NCI-H1436 (cell line): ENCODE measurements at places on chromosomes 7 and 10.

- no peak for DNase-seq
Measured at GRCh38 chr10:15320522-15321203, 50.4 kb downstream of the FAM171A1 start.

- DNase-seq = no peak
Measured at GRCh38 chr10:122463466-122464249, 2.3 kb downstream of the HTRA1 start.

DNA sequence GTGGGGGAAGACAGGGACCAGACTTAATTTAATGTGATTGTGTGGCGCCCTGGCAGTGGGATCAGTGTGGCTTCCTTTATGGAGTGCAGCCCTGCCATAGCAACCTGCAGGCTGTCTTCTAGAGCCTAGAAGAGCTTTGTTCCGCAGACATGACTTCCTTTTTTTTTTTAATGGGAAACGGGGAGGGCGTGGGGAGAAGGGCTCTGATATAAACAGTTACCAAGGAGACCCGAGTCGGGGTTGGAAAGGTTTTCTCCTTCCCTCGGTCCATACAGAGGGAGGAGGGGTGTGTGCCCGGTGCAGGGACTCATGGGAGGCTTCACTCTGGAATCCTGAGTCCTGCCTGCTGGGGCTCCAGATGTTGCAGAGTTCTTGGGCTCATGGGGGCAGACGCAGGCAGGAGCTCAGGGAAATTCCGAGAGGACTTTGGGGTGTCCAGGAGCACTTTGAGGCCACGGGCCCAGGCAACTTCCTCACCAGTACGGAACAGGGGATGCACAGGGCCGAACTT is 26.9 kb downstream of the TMEM120A start:
- no peak for DNase-seq

- no peak for DNase-seq
Measured at GRCh38 chr10:114367351-114368056, 36.8 kb downstream of the AFAP1L2 start.

DNA sequence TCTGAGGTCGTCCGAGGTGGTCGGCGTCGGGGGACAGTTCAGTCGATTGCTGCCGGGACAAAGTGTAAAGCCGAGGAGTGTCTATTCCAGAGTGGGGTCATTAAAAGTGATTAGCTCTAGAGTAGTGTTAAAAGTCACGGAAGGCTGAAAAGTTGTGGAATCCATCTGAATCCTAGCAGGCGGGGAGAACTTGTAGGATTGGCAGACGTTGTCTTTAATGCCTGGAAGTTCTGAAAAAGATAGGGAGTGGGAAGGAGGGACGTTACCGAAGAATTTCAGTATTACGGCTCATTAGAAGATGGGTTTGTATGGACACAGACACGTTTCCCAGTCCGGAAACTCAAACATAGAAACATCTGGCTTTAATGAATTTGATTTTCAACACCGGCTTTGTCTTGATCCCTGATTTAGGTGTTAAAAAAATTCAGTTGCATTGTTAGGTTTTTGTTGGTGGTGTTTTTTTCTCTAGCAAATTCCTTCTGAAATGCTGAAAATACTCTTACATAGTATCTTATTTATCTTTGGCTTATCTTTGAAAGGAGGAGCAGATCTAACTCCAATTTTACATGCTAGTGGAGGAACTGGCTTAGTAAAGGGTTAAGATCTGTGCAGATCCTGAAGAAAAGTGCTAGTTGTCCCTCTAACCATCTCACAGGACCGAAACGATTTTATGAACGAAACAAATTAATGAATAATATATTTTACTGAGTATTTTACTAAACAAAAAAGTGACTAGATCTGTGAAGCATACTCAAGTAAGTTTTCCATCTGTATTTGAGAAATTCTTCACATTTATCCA is 900 bp downstream of the MKLN1 start:
- no peak for DNase-seq

GRCh38 chr10:96992721-96993120 is 160.6 kb downstream of the LCOR start:
- DNase-seq = no peak

DNA sequence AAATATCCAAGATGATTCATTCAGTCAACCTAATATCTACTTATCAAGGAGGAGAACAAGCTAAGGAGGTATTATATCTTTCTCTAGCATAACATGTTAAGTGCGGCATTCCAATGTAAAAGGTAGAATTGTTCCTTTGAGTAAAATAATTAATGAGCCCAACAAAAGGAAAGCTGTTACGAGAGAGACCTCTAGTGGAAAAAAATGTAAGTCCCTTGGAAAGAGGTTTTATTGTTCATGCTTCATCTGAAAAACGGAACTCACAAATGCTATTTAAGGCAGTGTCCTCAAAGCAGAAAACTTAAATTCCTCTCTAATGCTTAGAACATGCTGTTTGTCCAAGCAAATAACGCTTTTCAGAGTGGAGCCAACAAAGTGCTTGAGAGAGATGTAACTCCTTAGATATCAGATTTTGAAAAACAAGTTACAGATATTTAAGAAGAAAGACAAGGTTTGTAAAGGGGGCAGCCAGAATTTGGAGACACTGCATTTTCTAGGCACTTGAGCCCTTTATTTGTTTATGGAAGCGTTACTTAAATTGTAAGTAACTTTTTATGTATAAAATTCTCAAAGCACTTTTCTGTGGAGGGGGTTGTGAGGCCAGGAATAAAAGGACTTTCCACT is 119.9 kb downstream of the TFEC start:
- DNase-seq = peak; percentile 40

DNA sequence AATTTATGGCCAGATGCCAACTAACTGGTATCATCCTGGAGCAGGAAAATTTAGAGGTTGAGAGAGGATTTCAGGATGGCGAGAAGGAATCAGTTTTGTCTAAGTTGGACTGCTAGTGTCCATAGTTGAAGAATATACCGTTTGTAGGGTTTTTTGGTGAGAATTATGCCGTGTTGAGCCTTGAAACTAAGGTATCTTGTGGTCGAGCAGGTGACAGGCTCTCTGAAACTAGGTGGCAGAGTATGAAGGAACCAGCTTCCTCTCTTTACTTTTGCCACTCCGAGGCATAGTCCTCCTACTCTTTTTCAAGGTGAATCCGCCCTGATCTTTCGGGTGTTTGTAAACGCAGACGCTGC is 9.7 kb downstream of the MDFIC start:
- no peak for DNase-seq

DNA sequence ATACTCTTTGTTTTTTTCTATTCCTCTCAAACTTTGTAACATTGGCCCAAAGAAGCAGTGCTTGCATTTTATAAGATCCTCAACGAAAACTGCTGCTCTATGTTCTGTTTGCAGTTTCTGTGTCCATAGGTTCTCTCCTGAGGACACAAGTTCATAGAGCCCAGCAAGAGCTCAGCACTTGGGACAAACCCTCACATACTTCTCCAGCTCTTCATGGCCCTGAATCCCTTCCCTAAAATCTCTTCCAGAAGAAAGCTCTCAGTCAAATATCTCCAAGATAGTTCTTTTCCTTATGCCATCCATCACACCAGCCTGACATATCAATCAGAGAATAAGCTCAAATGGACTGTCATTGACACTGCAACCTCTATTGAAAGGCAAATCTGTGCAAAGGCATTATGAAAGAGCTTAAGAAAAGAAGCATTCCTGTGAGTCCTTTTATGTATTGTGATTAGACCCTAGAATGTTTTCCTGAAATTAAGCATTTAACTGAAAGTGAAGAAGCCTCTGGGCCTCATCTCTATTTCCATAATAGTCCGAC is 405.5 kb downstream of the ANKRD7 start:
- DNase-seq = no peak

DNA sequence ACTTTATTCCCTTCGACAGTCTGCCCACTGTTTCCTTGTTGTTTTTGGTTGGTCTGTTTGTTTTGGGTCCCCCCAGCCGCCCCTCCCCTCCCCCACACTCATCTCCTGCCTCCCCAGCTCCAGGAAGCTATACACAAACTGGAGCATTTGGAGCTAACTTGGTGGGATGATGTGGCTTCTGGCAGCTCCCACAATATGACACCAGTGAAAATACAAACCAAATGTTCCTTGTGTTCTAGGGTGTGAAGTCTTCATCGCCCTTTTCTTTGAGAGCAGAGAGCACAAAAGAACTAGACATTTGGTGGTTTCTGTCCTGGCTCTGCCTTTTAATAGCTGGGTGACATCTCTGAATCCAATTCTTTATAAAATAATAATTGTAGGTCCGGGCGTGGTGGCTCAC is 33.8 kb downstream of the CREB5 start:
- no peak for DNase-seq

DNA sequence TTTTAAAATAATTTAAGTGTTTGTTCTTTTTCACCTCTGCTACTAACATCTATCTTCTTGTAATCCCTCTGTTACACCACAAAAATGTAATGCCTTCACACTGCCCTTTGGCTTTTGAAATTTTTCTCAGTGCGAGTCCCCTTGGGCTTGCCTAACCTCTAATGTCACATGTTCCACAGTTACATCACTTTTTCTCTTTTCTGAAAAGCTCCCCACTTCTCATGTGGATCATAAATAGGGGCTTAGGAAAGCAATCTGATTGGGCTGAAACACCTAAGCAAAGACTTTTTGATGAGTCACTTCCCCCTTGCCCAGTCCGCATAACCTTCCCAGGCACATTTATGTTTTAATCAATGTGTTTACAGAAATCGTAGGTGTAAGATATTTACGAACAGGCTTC is 288.2 kb downstream of the IPMK start:
- DNase-seq = no peak

DNA sequence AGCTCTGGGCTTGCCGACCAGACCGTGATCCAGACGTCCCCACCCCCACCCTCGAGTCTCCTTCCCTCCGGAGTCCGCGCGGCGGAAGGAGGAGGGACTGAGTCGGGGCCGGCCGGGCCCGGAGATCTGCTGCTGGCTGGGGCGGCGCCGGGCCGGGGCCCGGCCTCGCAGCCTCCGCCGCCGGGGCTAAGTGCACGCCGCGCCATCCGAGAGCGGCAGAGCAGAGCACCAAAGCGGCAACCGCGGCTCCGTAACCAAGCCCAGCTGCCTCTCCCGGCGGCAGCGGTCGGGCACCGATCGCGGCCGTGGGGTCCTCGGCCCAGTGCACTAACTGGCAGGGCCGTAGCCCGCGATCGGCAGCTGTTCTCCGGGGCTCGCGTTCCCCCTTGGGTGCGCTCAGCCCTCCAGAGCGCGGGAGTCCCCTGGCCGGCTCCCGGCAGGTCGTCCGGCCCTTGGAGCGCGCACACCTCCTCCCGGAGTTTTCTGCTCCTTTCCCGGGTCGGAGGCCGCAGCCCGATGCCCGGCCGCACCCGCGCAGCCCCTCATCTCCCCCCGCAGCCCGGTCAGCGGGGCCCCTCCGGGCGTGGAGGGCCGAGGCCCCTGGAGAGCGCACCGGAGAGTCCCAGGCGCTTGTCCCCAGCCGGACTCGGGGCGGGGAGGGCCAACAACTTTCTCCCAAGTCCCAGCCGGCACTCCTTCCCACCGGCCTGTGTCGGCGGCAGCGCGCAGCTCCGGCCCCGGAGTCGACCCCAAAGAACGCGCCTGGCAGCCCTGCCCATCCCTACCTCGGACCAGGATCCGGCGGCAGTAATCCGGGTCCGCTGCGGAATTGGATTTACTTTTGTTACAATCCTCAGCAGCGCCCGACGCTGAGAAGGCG is 799 bp downstream of the VAX1 start:
- no peak for DNase-seq

- DNase-seq = no peak
Measured at GRCh38 chr10:103040418-103040817, 122.3 kb downstream of the CNNM2 start.

DNA sequence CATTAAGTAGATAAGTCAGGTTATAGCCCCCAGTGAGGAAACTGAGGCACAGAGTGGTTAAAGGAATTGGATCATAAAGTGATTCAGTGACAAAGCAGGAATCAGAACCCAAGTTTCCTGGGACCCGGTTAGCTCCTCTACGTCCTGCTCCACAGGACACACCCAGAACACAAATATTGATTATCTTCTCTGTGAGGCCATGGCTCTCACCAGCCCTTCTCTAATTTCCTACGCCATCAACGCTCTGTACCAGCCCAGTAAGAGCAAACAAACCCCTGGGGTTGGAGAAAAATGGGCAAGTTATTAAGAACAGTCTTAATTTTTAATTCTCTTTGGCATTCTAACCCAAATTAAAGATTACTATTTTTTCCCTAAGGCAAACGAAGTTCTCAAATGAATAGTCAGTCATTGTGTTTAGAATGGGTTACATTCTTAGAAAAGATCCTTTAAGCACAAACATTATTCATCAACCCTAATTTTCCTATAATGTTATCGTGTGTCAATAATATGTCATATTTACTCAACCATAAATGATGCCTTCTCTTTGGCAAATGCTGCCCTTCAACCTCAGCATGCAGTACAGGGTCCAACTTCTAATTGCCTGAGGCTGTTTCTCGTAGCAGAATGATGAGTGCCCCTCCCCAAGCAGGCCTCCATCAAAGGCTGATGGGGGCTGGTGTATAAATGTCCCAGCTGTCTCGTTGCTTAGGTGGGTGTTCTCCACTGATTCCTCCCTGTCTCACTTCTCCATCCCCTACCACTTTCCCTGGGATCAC is 25.4 kb upstream of the TM9SF3 start:
- DNase-seq = no peak

GRCh38 chr7:89232-90019 is 102.9 kb upstream of the FAM20C start:
- DNase-seq = no peak

GRCh38 chr10:105968666-105969065 is 1195.8 kb downstream of the SORCS1 start:
- no peak for DNase-seq

- no peak for DNase-seq
Measured at GRCh38 chr10:120963594-120964220, 112.5 kb downstream of the WDR11 start.

GRCh38 chr7:73565675-73566340 is 8.3 kb upstream of the BCL7B start:
- no peak for DNase-seq

- DNase-seq = peak; percentile 51
Measured at GRCh38 chr7:141975806-141976523, 2.4 kb upstream of the TAS2R38 start.

DNA sequence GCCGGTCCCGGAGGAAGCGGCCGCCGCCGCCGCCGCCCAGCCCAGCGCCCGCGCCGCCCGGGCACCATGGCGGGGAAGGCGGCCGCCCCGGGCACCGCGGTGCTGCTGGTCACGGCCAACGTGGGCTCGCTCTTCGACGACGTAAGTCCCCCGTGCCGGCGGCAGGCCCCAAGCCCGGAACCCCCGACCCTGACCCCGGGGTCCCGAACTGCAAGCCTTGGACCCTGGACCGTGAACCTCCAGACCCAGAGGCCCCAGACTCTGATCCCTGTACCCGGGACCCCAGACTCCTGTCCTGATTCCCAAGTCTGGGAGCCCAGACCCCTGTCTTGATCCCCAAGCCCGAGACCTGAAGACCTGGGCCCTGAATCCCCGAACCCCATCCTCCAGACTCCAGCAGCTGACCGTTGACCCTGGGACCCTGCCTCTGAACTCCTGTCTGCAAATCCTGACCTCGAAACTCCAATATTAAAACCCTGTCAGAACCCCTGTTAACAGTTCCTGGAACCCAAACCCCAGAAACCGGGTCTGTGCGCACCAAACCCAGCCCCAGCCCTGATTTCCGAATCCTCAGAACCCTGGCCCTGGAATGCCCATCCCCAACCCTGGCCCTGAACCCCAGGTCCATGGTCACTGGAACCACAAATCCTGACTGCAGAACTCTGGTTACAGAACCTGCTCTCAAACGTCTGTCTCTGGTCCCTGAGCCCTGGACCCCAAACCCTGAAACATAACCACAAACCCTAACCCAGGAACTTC is 623 bp downstream of the INPP5A start:
- no peak for DNase-seq

GRCh38 chr10:66283874-66284464 is 641.9 kb upstream of the LRRTM3 start:
- DNase-seq = no peak
